AG20443 (cell line): ENCODE measurements at places on chromosomes 7 and 10.

GRCh38 chr10:663466-663751 lies 26.1 kb downstream of the DIP2C start:
- DNase-seq: no peak

GRCh38 chr10:109993551-109994330 lies 14.0 kb upstream of the ADD3 start:
- DNase-seq: no peak

DNA sequence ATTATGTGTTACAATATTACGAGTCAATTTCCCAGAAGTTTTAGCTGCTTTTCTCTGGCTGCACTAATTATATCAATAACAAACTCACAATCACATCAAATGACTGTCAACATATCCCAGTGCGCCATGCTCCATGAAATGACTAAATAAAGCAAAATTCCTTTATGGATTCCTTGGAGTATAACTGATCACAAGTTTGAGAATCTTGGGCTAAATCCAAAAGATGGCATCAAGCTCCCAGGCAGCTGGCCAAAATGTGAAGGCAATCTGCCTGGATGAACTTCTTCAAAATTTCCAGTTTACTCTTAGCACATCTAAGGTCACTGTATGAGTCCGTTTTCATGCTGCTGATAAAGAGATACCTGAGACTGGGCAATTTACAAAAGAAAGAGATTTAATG lies 210.8 kb downstream of the CCSER2 start:
- DNase-seq: peak; percentile 40

DNA sequence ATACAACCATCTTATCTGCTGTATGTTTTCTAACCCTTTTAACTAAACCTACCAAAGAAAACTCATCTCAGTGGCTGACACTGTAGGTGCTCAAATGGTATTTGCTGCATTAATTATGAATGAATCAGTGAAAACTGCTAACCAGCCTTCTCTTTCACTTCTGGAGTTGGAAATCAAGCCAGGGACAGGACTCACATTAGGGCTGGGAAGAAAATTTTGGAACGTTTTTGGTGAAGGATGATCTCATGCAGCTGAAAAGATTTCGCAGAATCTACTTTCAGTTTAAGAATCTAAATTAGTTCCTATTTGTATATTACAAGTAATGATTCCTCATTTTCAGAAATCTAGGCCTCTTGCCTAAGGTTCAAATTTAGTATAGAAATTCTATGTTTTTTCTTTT lies 12.9 kb downstream of the MTPN start:
- DNase-seq: peak; percentile 47

DNA sequence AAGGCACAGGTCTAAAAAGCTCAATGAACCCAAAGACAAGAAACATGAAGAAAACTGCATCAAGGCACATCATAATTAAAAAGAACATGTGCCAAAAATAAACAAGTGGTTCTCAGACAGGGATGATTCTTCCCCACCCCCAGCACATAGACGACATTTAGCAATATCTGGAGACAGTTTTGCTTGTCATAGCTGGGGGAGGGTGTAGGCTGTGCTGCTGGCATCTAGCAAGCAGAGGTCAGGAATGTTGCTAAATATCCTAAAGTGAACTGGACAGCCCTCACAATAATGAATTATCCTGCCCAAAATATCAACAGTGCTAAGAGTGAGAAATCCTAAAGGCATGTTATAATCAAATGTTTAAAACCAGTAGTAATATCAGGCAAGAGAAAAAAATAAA lies 122.6 kb downstream of the MICU1 start:
- peak; percentile 70 for DNase-seq
